Germinal center (tissue), 1 donor: ENCODE measurements at places on chromosomes 5 and 9.

DNA sequence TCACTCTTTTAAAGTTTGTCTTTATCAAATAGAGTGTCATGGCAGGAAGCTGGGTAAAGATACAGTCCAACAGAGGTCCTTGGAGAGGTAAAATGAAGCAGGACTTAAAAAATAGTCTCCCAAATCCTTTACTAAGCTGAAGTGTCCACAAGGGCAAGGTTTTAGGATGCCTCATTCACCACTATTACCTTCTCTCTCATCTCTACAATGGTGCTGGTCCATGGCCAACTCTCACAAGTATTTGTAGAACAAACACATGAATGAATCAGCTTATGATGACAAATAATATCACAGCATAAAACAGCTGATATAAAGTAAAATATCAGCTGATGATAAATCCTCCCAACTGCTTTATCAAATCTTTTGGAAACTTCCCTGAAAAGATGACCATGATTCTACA, 162.3 kb upstream of the ZNF462 start:
- DNase-seq, result no peak

DNA sequence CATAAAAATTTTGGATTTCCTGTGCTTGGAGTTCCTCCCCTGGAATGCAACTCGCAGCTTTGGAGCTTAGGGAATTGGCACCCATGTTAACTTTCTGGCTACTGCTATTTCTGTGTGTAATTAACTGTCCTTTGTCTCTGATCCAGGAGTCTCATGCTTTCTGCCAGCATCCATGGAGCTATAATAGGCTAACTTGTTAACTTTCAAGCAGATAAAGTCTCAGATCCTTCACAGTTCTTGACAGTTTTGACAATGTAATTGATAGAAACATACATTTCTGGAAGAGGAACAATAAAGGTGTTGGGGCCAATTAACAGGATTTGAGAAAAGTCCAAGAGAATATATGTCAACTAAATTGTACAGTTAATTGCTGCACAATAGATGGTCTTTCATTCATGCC, 290.2 kb upstream of the PRDM9 start:
- DNase-seq, result no peak

GRCh38 chr5:40360685-40361084, 319.0 kb upstream of the PTGER4 start:
- DNase-seq, result no peak

GRCh38 chr9:20355022-20355421, 267.3 kb downstream of the MLLT3 start:
- DNase-seq, result no peak
